ENCODE measurements at places on chromosomes 4 and X.

DNA sequence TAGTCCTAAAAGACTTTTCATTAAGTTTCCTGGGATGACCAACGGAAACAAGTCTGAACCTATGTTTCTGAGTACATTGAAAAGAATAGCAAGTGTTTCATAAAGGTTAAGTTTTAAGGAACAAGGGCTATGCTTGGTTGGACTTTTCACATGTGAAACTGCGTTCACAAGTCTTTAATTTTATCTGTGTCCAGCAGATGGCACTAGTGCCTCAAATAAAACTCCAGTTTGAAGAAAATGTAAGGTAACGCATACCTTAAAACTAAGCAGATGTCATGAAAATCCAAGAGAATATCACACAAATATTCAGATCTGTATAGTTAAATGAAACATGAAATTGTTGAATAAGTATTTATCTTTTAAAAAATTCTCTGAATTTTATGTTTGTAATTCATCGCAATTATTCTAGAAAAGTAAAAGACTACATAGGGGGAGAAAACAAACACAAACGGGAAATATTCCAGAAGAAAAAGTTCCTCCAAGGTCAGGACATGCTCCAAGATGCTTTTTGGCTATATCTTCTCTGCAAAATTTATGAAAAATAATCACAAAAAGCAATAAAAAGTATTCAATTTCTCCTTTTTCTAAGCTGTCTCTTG lies 89.6 kb upstream of the MAD2L1 start:
- DNase-seq = peak; percentile 20

DNA sequence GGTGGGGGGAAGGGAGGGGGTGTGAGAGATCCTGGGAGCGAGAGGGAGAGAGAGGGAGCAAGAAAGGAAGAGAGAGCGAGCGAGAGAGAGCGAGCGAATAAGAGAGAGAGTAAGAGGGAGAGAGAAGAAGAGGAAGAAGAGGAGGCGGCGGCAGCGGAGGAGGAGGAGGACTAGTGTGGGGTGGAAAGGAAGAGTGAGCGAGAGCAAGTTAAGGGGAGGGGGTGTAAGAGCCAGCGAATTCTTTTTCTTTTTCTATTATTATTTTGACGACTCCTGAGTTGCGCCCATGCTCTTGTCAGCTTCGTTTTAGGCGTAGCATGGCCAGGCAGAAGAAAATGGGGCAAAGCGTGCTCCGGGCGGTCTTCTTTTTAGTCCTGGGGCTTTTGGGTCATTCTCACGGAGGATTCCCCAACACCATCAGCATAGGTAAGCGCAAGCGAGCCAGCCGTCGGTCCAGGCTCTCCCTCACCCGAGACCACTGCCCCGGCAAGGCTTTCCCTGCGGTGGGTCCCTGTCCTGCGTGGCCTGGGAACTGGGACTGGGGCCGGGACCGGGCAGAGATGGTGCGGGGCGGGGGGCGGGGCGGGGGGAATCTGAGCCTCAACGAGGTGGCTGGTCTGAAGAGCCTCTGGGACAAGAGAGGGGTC lies at the start of gene GRIA3:
Gene GRIA3, plus strand, starts transcription at position 60 of the 647 bp plus-strand sequence. Its CDS starts 258 bp downstream, at position 318.
- DNase-seq = peak; percentile 9

DNA sequence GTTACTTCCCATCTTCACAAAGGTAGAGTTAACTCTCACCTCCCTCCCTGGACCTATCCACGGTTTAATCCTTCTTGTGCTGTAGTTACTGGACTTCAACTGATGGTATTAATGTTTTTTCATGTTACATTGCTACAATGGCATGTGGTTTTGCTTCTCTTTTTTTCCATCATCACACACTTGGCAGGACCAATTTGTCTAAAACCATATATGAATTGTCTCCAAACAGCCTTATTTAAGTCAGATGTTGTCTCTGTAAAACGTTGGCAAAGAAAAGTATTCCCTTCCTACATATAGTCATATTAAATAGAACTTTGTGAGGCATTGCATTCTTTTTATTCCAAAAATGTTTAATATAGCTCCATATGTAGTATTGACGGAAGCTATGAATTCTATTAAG lies 15.5 kb downstream of the PRRG1 start:
- no peak for DNase-seq

GRCh38 chrX:110657073-110657472 lies 138.5 kb downstream of the CHRDL1 start:
- no peak for DNase-seq

DNA sequence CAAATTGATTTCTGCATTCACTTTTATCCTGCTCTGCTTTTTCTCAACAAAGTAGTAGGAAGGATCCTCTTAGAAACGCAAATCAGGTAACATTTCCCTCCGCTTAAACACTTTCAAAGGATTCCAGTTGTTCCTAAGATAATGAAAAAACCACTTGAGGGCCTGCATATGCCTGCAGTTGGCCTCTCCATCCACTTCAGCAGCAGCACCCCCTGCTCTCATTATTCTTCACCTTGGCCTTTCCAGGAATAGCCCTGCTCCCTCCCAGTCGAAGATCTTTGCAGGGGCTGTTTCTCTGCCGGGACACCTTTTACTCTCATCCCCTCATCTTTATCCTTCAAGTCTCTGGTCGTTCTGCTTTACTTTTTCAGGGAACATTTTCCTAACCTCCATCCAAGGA lies 314.0 kb downstream of the INPP4B start:
- DNase-seq = no peak

DNA sequence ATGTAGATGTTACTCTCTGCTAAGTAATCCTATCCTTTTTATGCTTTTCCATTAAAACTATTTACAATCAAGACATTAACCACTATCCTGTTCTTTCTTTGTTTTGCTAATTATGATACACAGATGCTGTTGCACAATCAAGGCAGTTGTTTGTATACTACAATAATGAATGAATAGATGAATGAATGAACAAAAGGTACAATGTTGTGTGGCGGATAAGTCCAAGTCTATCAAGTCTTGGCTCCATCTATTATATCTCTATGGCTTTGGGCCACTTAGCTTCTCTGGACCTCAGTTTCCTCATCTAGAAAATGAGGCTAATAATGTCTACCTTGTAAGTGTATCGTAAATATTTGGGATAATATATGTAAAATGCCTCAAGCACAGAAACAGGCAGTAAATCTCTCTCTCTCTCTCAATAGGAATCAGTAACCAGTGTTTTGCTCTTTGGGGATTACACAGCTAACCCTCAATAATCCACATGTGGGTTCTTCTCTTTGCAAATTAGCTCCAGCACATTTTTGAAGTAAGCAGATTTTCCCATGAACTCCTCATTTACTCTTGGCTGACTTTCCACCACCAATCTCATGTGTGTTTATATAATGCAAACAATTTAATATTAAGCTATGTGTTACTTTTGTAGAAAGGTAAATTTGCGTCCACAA lies 27.8 kb upstream of the TSPAN5 start:
- no peak for DNase-seq

DNA sequence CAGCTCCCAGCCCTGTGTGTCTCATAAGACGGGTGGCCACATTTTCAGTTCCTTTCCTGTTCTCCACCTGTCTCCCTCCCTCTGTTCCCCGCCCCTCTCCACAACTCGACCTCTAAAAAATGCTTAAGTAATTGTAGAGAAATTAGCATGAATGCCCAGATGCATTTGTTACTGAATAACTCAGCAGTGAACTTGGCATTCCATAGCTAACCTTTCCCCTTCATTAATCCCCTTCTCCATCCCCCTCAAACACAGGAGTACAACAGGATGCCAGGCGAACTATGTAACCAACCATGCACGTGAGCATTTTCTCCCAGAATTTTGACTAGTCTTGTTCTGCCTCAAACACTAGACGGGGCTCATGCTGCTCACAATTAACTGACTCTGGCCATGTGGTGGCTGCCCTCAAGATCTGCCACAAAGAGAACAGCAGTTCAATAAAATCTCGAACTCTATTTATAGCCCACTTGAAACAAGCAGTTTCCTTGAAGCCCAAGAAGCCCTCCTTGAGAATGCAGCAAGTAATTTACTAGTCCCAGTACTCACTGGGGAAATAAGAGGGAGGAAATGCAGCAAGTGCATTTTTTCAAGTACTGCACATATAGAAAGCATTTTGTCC lies 351.2 kb downstream of the ARHGAP24 start:
- DNase-seq = peak; percentile 52

DNA sequence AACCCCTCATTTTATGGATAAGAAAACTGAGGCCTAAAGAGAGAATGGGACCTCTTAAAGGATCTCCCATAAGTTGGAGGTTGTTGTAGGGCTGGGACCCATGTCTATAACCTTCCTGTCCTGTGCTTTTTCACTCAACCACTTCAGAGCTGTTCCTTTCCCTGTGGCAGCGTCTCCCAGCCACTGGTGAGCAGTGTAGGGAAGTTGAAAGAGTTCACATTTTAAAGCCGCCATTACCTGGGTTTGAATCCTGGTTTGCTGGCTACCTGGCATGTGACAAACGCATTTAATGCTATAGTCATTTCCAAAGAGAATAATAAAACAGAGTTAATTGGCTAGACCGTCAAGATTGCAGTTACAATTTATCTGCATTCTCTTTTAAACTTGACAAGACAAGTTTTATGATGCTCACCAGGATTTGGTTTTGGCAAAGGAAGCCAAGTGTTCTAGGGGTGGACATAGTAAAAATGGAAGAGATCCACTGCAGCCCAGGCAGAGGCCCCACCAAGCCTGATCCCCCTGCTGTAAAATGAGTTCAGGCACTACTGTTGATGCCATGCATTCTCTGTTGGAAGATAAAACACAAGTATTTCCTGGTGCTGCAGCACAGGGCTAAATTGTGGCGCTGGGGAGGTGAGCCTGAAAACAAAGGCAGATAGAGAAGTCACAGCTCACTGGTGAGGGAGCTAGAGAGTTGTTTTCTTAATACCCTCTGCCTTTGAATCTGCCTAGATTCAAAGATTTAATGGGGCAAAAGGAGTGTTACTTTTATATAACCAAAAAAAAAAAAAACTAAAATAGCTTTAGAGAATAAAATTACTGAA lies 218.7 kb downstream of the NWD2 start:
- DNase-seq = no peak

GRCh38 chr4:130812117-130812765 lies 1716.3 kb downstream of the C4orf33 start:
- DNase-seq = no peak

GRCh38 chrX:153606503-153606902 lies 7.6 kb upstream of the CCNQ start:
- DNase-seq = no peak

GRCh38 chr4:81845761-81846160 lies 374.1 kb upstream of the RASGEF1B start:
- DNase-seq = no peak

GRCh38 chr4:95386410-95386809 lies 162.4 kb downstream of the UNC5C start:
- DNase-seq = no peak

DNA sequence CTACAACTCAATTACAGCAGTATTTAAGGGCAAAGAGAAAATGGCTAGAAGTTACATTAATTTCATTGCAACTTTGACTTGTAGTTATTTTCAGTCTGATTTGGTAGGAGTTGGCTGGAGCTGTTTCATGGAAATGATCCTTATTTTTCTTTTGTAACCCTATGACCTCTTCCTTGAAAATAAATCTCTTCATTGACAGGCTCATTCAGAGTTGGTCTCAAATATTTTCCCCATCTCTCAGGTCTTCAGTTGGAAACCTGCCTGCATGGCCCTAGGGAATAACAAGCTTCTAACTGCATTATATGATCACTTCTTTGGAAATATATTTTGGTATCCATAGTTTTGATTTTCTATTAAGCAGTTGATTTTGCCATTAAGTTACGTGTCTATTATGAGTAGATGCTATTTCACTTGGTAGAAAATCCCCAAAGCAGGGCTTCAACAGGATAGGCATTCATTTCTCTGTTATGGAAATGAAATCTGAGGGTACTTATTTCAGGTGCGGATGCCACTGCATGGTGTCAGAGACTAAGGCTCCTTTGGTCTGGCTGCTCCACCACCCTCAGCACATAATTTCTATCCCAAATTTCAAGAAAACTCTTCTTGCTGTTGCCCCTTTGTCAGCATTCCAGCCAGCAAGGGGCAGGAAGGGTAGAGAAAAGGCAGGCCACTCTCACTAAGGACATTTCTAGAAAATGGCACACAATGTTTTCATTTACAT lies 502.5 kb downstream of the SPRY1 start:
- no peak for DNase-seq

DNA sequence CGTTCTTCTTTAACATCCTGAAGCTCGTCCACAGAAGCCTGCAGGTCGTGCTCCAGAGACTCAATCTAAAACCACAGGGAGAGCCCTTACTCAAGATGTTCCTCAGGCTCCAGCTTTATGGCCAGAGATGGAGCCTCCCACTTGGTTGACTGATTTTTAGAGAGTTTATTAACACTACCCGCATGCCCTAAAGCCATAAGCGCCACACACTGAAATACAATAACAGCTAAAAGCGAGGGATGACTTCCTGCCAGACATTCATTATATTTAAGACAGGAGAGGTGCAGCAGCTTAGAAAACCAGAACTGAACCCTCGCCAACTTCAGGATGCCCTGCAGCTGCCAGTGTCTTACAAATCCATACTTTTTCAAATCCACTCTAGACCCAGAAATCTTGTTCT lies 42.0 kb downstream of the SOD3 start:
- no peak for DNase-seq

DNA sequence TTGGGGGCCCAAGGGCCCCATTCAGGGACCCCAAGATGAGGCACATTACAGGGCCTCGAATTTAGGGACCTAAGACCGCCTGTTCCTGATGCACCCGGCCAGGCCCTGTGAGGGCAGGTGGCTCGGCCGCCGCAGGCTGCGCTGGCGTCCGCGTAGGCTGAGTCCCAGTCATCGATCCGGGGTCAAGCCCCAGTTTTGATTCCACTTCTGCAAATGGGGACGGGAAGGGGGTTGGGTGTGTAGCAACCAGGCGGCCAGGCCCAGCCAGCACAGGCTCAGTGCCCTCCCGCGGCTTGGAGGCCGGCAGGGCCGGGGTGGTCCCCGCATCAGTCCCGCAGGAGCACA lies 327 bp downstream of the PNPLA4 start:
- DNase-seq = no peak

GRCh38 chrX:139429913-139430312 lies 100.6 kb upstream of the F9 start:
- peak; percentile 10 for DNase-seq

- DNase-seq = no peak
Observed at GRCh38 chr4:161249779-161250440, 913.9 kb downstream of the FSTL5 start.

DNA sequence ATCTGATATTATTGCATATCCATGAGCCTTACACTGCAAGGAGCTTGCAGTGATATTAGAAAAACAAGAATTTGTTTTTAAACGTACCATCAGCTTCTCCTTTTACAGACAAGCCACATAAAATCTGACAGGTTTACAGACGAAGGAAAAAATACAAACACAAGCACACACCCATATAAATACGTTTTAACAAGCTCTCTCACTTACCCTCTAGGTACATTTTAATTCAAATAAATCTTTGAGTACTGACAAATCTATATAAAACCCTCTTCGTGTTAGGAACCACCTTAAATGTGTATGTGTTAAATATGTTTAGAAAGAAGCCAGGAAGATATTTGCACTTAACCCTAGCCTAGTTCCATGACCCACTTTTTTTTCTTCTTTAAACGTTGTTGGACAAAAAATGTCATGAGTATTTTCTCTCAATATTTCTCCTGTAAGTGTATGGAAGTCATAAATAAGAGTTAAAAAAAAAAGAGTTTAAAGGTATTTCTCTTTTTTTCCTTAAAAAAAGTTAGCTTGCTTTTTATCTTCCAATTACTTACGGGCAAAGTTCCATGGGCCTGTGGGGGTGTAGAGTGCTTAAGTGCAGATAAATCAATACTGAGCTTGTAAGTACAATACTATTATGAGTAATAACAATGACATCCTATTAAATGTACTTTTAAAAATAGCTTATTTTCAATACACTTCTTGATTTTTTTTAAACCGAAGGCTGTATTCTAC lies 1.5 kb downstream of the ARAP2 start:
- DNase-seq = no peak

- no peak for DNase-seq
Observed at GRCh38 chrX:14243823-14244222, 214.1 kb upstream of the GEMIN8 start.

GRCh38 chrX:34901761-34902160 lies 40.8 kb upstream of the FAM47B start:
- peak; percentile 20 for DNase-seq

Measured in AG08395 (cell line).